ENCODE measurements at places on chromosomes 4 and X.

DNA sequence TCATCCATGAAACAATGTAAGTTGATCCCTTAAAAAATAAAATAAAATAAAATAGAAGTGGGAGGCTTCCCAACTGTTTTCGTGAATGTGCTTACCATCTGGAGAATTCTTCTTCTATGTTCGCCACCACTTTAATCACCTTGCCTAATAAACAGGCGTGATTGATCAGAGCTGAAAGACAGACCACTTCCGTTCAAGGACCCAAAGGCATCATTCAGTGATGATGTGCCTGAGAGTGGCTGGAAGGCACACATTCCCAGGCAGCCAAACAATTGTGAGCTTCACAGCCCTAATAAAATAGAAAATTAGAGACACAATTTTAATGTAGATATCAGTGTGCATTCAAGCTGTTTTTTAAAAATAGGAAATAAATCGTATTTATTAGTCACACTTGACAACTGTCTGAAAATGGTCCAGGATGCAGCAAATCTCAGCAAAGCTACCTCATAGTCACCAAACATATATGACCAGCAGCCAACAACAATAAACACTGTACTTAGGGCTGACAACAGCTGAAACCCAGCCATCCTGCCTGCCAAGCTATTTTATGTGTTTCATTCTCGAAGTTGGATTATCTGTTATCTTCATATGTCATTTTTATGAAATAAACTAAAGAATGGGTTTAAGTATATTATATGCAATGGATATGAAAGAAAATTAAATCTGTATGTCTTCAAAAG, 163.2 kb upstream of the FAM9B start:
- no peak for DNase-seq

DNA sequence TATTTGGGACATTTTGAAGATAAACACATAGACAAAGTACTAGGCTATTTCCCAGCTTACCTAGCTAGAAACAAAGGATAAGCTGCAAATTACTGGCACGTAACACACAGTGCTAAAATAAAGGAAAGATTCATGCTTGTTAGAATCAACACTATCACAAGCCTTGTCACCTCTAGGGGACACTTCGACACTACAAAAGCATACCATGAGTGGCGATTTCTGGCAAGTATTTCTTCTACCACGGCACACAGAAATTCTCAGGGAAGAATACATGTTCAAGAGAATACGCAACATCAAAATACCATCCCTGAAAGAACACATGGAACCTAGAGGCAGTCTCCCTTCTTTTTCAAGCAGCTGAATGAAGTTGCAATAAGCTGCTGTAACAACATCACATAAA, 5.1 kb downstream of the MECP2 start:
- no peak for DNase-seq

- DNase-seq, result no peak
Measured at GRCh38 chr4:8270912-8271815, 1.6 kb downstream of the HTRA3 start.

DNA sequence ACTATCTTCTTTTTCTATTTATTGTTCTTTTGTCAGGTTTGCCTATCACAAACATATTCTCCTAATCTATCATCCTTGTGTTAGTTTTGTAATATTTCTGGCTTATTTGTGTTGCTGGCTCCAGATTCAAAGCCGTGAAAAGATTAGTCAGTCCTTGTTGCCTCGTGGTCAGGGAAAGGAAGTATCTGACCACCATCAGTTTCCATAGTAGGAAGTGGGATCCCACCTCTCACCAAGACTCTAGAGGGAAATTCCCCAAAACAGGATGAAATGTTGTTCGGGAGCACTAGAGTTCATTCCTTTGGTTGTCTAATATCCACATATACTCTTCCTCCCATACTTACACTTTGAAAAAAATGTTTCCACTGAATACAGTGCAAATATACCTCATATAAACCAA, 131.0 kb upstream of the HUWE1 start:
- DNase-seq, result no peak

- DNase-seq, result no peak
Measured at GRCh38 chr4:14827111-14827510, 175.2 kb upstream of the CPEB2 start.

DNA sequence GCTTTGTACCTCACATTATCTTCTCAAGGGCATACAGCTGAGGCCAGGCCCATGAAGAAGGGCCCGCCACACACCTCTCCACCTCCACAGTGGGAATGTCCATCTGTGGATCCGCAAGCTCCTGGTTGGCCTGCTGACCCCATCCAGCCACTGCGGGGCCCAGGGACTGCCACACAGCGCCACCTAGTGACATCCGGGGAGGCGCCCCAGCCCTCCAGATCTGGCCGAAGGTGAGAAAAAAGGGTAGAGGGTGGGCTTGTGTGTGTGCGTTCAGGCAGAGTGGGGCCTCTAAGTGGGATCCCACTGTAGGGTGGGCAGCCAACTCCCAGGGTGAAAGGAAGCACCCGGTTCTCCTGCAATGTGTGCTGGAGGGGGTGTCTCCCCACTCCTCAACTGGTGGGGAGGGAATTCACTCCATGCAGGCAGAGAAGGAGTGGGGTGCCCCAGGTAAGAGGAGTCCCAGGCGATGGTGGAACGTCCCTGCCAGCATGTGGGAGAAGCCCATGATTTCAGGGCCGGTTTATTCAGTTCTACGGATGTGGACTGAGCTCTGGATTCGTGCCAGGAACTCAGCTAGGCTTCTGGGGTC, 117.3 kb downstream of the ENPP6 start:
- DNase-seq, result no peak

GRCh38 chrX:134963041-134963440, 27.8 kb upstream of the SMIM10 start:
- no peak for DNase-seq

DNA sequence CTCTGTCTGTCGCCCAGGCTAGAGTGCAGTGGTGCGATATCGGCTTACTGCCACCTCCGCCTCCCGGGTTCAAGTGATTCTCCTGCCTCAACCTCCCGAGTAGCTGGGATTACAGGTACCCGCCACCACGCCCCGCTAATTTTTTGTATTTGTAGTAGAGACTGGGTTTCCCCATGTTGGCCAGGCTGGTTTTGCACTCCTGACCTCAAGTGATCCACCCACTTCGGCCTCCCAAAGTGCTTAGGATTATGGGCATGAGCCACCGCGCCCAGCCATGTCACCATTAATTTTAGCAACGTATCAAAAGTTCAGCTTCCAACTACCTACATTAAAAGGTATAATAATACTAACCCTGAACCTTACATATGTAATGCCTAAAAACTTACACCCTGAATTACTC, 940 bp upstream of the UTP3 start:
- no peak for DNase-seq

DNA sequence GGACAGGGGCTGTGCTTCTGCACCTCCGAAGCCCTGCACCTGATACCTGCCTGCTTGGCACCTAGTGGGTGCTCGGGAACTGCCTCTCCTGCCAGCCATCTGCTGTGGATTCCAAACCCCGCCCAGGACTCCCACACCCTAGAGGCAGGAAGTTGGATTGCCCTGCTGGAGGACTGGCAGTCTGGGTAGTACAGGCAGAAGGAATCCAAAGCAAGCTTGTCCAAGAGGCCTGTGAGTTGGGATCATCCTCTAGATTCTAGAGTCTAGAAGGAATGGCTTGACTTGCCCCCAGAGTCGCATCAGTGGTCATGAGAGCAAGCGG, 64.6 kb upstream of the MTM1 start:
- DNase-seq, result no peak

DNA sequence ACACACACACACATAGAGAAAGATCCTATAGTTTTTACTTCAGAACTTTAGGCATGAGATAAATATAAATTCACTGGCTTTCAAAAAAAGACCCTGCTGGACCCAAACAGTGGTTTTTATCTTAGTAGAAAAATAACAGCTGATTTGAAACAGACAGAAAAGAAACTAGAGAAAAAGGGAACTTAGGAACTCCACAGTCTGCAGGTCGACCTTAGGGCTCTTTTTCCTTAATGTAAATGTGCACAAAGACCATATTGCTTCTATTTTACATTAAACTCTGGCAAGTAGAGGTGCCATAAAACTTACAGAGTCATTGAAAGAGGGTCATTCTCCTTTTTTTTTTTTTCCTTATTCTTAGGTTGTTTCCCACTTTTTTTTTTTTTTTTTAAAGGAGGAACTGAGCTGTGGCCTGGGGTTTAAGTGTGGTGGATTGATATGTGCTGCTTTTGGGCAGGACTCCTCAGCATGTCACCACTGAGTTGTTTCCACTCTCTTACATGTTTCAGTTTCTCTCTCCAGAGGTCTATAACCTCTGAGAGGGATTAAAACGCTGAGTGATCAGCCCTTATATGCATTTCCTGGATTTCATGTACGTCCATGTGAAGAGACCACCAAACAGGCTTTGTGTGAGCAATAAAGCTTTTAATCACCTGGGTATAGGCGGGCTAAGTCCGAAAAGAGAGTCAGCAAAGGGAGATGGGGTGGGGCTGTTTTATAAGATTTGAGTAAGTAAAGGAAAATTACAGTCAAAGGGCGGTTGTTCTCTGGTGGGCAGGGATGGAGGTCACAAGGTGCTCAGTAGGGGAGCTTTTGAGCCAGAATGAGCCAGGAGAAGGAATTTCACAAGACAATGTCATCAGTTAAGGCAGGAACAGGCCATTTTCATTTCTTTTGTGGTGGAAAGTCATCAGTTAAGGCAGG, 70.8 kb upstream of the PACRGL start:
- DNase-seq, result no peak

- no peak for DNase-seq
Measured at GRCh38 chr4:107586371-107586770, 133.7 kb downstream of the PAPSS1 start.

GRCh38 chrX:46324166-46324565, 221.1 kb downstream of the ZNF674 start:
- DNase-seq, result no peak

GRCh38 chr4:125681240-125681639, 366.5 kb downstream of the FAT4 start:
- DNase-seq, result no peak

- no peak for DNase-seq
Measured at GRCh38 chr4:68401231-68401630, 46.0 kb upstream of the TMPRSS11E start.

GRCh38 chr4:66014146-66014765, 344.0 kb upstream of the EPHA5 start:
- DNase-seq, result no peak

DNA sequence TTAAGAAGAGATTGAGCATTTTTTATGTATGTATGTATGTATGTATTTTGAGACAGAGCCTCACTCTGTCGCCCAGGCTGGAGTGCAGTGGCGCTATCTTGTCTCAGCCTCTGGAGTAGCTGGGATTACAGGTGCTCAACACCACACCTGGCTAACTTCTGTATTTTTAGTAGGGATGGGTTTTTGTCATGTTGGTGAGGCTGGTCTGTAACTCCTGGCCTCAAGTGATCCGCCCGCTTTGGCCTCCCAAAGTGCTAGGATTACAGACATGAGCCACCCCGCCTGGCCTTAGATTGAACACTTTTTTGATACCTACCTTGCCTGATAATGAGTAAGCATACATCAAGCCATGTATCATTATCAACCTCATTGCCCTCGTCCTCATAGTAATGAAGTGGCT, 2.7 kb downstream of the N4BP2 start:
- DNase-seq, result no peak

DNA sequence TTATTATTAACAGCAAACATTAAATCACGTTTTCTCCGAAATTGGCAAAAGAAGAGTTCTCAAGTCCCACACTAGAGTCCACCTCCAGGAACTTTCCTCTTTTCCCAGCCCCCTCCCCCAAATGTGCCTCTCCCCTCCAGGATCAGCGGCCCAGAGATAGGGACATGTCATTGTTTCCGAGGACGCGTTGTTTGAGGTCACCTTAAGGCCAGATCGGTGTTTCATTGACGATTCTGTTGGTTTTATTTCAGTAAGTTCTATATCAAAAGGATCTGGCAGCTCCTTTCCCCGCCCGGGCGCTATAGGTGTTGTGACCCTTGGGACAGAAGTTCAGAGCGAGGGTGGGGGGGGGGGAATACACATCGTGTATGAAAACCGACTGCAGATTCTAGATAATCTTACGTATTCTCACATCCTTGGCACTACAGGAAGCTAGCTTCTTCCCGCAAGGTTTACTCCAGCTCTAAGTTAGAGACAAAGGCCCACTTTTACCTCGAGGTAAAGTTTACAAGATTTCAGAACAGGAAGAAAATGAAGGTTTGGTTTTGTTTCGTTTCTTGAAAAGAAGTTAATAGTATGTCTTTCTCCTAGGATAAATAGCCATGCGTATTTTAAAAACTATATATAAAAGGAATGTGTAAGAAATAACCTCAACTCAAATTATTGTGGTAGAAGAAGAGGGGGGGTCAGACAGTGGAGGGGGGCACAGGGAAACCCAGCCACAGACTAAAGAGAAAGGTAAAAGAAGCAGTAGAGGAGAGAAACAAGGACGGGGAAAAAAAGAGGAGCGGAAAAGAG, 739 bp upstream of the MSX1 start:
- no peak for DNase-seq

GRCh38 chrX:109252789-109253188, 229.1 kb downstream of the GUCY2F start:
- DNase-seq, result no peak

- DNase-seq, result no peak
Measured at GRCh38 chrX:8748855-8749254, 16.9 kb upstream of the ANOS1 start.

All from GM06990 (cell line).